ENCODE measurements at places on chromosomes 1 and 21.

DNA sequence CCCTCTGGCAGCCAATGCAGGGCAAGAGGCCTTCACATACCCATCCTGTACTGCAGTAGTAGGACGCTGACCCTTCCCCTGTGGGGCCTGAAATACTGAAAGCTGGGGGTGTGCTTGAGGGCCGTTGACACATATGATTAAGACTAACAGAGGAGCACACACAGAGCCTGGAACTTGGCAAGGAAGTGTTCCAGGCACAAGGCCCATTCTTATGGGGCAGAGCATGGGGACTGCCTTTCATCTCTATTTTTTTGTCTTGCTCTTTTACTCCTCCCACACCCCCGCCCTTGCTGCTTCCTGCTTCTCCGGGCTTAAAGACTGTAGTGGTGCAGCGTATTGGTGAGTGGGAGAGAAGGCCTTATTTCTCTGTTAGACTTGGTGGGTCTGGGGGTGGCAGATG, 137.4 kb downstream of the BACH1 start:
- no peak for DNase-seq

GRCh38 chr1:19342062-19342750, 30.1 kb downstream of the SLC66A1 start:
- no peak for DNase-seq

GRCh38 chr1:160371346-160371631, 4.4 kb downstream of the NHLH1 start:
- DNase-seq, result no peak

GRCh38 chr21:18443085-18443484, 39.5 kb upstream of the TMPRSS15 start:
- DNase-seq, result no peak

DNA sequence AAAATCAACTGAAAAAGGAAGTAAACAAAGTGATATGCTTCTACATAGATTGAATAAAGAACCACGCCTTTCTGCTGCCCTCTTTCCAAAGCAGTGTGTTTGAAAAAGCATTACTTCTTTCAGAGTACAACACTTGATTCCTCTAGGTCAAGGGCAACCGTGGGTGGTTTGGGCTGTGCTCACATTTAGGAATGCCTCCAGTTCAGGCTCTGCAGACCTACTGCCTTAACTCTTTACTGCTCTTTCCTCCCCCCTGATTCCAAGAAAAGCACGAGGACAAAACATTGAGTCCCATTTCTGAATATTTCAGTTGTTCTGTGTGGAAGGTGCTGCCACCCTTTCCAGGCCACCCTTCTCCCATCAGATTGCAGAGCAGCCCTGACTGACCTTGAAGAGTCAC, 45.2 kb downstream of the ADAMTS1 start:
- no peak for DNase-seq

GRCh38 chr1:11784993-11785769, 20.6 kb downstream of the MTHFR start:
- DNase-seq, result no peak

GRCh38 chr21:44842087-44842486, 24.2 kb upstream of the SUMO3 start:
- DNase-seq, result no peak

DNA sequence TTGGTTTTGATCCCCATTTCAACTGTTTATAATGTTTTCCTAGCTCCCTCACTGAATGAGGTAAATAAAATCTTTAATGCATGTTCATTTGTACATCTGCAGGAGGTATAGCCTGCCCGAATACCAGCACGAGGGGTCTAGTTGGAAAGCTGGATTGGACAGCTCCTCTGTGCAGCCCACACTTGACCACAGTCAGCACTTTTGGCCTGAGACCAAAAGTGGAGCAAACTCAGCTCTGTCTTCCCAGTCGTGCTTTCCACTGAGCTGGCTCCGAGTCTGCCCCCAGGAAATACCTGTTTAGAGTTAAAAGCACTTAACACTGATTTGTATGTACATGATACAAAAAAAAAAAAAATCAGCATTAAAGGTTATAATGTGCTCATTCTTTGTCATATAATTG, 224.4 kb downstream of the DSCAM start:
- no peak for DNase-seq

GRCh38 chr1:247113733-247114271, 9.6 kb upstream of the ZNF669 start:
- no peak for DNase-seq

GRCh38 chr1:116386042-116386441, 13.0 kb downstream of the ATP1A1 start:
- DNase-seq, result no peak

DNA sequence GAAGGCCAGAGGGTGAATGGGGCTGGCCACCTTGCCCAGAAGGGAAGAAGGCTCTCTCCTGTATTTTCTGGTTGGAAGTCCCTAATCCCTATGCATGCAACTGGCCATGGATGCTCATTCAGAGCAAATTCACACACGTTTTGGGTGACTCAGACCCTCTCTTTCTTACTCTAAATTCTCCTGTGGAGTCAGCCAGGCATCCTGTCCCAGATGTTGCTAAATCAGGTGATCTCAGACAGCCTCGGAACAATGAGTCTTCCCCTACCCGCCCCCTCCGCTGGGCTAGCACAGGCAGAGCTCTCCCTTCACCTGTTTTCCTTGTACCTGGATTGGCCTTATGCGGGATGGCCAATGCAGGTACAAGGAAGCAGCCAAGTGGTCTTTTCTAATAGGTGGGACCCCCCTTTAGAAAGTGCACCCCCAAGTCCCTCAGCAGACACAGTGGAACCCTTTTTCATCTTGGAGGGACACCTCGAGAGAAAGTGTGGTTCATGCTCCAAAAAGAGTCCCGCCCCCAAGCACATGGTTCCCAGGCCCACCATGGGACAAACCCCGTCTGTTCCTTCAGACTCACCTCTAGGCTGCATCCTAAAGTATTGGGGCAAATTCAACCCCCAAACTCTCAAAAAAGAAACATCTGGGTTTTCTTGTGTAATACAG, 8.6 kb downstream of the S100A6 start:
- no peak for DNase-seq

DNA sequence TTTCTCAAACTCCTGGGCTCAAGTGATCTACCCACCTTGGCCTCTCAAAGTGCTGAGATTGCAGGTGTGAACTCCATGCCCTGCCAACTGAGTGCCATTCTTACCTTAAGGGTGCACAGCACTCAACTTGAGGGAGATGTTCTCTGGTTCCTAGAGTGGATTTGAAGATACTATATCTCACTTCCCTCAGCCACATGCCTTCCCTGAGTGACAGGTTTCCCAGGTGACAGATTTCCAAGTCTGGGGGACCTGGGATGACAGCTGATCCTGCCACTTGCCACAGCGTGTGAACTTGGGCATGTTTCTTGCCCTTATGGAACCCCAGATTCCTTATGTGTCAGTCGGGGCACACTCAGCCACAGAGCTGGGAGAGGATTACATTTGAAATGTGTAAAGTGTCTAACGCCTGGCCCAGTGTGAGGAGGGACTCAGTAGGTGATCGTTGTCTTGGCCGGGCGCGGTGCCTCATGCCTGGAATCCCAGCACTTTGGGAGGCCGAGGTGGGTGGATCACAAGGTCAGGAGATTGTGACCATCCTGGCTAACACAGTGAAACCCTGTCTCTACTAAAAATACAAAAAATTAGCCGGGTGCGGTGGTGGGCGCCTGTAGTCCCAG, 29.6 kb upstream of the BTG2 start:
- DNase-seq, result no peak

DNA sequence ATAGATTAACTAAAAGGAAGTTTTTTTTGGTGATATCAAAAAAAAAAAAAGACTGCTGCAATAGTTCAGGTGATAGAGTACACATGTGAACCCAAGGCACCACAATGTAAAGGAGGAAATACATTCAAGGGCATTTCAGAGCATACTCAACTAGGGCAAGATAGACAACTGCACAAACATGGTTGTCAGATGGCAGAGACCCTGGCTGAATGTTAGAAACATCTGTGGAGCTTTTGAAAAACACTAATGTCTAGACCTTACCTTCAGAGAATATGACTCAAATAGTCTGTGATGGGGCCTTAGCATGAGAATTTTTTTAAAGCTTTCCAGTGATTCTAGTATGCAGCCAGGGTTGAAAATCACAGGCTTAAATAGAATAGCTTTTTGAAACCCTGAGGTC, 173.6 kb downstream of the VAV3 start:
- no peak for DNase-seq

GRCh38 chr21:37445228-37445627, 78.7 kb downstream of the DYRK1A start:
- no peak for DNase-seq

DNA sequence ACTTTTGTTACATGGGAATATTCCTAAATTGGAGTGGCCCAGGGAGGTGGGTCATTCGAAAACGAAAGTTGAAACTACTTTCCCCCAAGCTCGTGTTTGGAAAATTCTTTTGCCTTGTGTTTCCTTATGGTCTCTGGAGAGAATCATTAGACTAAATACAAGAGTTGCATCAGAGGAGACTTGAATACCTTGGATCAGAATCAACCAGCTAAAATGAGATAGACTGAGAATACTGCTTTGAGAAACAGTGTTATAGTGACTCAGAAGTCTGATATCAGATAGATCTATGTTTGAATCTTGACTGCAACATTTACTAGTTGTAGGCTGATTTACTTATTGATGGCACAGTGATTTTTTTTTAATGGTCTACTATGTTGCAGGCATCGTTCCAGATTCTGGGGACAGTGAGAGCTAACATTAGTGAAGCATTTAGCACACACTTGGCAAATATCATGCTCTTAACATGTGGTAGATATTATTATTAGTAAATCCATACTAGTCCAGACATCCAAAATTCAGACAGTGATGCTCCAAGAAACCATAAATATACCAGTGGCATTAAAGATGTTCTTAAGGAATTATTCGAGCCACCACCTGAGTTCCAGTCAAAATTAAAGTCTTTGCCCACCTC, 12.9 kb upstream of the ACTN2 start:
- no peak for DNase-seq

DNA sequence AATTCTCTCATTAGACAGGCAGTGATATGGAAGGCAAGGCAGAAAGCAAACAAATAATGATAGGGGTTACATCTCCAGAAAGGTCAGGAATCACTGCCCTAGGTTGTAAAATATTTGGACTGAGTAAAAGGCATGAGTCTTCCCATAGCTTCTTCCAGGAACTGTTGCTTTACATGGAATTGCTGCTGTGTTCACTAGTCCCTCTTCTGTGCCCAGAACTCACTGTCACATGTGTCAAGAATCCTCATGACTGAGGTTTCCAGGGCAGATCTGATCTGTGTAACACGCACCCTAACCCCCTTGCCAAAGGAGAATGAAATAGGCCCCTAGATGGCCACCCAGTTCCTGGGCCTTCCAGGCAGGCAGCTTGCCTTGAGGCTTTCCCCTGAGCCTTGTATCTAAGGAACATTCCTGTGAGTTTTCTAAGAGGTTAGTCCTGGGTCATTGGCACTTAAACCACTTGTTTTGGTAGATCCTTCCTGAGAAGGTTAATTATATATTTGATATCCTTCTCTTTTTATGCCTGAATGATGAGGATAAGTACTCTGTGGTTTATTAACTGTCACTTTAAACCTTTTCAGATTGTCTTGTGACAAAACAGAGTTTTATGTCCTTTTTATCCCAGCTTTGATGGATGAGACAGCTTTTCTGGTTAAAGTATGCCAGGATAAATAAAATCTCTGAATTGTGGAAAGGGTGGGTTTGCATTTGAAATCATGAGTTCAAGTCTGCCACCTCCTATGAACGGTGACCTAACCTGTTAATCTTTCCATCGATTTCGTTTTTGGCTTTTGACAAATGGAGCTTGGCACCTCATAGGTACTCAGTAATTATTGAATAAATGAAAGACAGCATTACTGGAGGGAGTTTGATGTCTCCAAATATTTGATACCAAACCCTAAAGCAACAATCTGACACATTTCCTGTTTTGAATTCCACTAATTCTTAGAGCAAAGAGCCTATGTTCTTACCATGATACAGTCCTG, 163.3 kb downstream of the DHRS3 start:
- DNase-seq, result no peak

GRCh38 chr1:214004014-214004413, 16.2 kb downstream of the PROX1 start:
- DNase-seq, result peak; percentile 49

DNA sequence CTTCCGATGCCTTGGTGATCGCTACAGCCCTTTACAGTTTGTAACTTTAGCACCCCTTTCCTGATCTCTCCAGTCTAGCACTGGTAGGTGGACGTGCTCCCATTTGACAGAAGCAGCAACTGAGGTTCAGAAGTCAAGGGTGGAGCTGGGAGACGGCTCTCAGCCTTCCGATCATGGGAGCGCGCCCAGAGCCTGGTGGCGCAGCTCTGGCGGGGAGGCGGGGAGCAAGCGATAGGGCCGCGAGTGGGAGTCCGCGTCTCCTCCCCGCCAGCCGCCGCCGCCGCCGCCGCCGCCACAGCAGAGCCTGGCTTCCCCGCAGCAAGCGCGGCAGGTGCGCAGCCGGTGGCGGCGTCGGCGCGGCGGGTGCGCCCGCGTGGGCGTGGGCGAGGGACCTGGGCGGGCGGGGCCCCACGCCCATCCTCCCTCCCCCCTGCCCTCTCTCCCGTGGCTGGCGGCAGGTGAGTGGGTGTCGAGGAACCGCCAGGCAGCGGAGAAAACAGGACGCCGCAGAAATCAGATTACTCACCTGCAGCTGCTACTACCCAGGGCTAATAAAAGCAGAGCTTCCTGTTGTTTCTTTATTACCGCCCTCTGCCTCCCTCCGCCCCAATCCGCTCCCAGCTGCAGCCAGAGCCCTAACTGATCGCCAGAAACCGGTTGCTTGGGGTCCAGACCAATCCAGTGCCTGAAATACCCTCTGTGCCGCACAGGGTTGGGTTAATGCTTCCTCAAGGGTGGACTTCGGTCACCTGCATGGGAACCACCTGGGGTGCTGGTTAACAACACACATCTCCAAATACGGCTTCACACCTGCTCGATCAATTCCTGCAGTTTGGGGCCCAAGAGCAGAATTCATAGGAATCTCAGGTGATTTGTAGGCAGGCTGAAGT, 60.2 kb upstream of the ID3 start:
- no peak for DNase-seq

GRCh38 chr1:156901966-156902915, 8.7 kb downstream of the PEAR1 start:
- no peak for DNase-seq

GRCh38 chr1:14924455-14925331, 228.9 kb upstream of the TMEM51 start:
- peak; percentile 51 for DNase-seq

DNA sequence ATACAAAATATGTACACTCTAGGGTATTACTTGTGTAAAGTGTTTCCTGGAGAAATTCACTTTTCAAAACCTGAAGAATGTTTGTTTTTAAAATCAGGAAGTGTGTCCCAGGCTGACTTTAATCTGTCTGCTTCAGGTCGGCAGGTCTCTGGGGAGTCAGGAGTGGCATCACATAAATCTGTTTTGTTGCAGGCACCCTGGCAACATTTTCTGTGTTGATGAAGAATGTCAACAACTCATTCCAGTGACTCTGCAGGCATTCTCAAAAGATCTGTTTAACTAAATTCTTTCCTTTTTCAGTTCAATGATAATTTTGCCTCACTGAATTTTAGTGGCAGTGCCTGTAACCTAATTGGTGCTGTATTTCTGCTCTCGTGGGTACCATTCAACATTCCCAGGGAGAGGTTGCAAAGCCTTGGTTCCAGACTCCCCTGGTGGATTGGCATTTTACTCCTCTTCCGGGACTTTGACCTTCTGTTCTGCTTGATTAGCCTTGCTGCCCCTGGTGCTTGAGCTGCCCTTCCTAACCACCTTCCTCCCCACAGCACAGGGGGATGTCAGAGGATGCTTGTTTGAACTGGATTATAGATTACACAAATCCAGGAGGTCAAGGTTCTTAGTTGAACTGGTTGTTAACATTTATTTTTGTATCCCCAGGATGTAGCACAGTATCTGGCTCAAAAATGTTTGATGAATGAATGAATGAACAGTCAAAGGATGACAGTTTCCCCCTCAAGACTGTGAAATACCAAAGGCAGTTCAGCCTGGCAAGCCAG, 55.4 kb upstream of the LPGAT1 start:
- no peak for DNase-seq

All from hippocampal formation (tissue), 2 donors.